ENCODE measurements at places on chromosomes 1 and 21.

DNA sequence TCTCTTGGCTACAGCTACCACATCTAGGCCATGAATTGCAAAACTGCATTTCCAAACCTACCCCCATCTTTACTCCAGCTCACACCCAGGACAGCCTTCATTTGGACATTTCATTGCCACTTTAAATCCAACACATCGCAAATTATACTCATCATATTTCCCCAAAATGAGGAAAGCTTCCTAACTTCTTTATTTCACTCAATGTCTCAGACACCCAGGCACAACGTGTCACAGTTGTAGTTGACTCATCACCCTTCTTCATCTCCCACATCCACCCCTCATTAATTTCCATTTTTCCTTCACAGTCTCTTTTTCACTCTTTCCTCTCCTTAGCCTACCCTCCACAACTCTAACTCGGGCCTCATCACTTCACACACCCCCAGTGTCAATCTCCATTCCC is 6.7 kb downstream of the OTUD7B start:
- no peak for DNase-seq

GRCh38 chr1:39788426-39788757 is 273 bp downstream of the BMP8B start:
- no peak for DNase-seq

GRCh38 chr1:208670778-208671177 is 426.6 kb upstream of the PLXNA2 start:
- no peak for DNase-seq

DNA sequence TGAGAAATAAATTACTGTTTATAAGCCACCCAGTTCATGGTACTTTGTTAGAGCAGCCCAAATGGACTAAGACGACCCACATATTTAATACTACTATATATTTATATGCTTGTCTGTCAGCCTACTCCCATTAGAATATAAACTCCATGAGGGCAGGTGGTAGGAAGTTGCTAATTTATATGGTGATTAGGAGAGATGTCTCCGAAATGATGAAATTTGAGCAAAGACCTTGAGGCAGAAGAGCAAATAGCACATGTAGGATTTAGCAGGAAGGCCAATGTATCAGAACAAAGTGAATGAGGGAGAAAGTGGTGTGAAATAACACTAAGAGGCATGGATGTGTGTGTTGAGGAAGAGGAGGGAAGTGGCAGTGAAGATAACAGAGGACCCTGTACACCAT is 10.6 kb upstream of the SLFNL1 start:
- no peak for DNase-seq

DNA sequence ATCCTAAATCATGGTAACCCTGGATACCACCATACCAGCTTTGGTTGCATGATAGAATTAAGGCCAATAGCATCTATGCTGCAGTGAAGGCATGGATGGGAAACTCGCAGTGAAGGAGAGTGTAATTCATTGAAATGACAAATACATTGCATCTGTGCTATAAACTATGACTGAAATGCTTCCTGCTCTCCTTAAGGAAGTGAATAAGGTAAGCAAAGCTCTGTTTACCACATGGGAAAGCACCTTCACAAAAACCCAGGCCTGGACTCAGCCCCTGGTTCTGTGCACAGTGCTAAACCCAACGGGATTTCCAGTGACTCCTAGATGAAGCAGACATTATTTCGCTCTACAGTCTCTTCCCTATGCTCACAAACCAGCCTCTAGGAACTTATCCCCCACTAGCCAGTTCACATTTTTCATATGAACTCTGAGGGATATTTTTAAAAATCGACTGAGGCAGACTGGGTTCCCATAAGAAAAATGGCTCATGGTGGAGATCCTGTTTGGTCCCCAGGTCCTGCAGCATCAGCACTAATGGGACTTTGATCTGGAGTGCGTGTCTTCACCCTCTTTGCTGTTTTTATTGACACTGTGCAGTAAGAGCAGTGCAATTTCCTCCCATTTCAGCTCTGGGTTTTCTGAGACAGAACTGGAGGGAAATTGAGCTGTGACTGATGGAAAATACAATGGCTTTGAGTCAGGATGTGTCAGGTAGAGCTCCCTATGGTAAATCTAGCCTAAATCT is 362.7 kb downstream of the SIPA1L2 start:
- no peak for DNase-seq

- no peak for DNase-seq
Measured at GRCh38 chr1:179300112-179300511, 6.5 kb downstream of the SOAT1 start.

DNA sequence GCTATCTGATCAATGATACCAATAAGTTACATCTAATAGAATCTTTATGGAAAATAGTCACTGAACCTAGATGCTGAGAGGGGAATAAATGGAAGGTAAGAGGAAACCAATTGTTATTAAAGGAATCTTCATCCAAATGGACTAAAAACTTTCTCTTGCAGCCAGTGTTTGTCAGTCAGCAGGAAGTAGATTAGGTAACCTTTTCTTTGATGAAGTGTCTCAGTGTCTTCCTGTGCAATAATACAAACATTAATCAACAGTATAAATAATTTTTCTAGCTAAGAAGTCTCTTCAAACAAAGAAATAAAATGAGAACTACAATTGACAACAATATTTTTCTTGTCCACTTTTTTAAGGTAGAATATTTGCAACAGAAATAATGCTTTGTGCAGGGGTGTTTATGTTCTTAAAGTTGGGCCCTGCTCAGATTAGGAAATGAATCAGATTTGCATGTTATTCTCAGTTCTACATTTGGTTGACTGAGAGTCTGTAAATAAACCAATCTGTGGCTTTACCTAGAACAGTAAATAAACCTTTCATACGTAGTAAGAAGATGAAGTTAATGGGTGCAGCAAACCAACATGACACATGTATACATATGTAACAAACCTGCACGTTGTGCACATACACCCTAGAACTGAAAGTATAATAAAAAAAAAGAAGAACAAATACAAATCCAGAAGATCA is 391.4 kb downstream of the MRPL39 start:
- no peak for DNase-seq

GRCh38 chr21:42632336-42632751 is 21.1 kb upstream of the PDE9A start:
- DNase-seq, result no peak

- DNase-seq, result no peak
Measured at GRCh38 chr1:16607433-16607851, 5.9 kb downstream of the NBPF1 start.

DNA sequence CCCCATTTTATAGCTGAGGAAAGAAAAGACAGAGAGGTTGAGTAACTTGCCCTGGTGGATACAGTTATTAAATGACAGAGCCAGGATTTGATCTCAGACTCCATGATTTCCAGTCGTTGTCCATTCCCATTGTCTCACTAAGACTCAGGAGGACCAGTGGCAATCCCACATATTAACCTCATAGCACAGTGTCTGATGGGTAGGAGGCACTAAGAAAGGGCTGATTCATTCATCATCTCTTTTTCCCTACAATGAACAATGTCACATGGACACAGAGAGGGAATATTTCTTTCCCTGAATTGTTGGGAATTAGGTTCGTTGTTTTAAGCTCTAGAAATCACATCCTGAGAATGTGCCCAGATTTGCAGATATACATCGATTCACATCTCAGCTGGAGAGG is 99.9 kb downstream of the PBX1 start:
- no peak for DNase-seq

- no peak for DNase-seq
Measured at GRCh38 chr1:171769754-171770153, 11.7 kb upstream of the METTL13 start.

- DNase-seq, result no peak
Measured at GRCh38 chr1:172607145-172607544, 51.8 kb upstream of the FASLG start.

DNA sequence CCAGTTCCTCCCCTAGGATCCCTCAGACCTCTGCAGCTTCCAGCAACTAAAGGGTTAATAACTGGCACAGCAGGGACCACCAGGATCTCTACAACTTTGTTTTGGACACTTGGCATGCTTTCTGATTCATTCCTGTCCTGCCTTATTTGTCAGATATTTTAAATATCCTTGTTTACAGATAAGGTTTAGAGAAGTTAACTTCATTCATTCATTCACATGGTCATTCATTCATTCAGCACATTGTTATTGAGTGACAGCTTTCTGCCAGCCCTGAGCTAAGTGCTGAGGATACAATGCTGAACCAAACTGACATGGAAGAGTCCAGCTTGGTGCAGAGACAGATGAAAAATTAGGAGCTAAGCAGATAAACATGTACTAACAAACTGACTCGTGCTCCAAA is 8.8 kb upstream of the PHC2 start:
- no peak for DNase-seq

DNA sequence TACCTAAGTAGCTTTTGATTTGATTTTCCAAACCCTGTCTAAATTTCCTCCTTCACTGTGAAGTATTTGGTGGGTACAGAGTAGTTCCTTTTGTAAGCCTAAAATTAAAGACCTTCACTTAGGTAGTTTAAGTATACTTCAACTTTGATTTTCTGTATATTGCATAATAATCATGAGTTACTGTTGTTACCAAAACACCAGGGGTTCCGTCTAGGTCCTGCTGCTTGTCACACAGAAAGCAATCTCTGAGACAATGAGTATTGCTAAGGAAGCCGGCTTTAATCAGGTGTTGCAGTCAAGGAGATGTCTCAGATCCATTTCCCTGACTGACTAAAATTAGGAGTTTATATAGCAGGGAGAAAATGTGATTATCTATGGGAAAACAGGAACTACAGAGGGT is 15.3 kb downstream of the RPS6KC1 start:
- DNase-seq, result no peak

DNA sequence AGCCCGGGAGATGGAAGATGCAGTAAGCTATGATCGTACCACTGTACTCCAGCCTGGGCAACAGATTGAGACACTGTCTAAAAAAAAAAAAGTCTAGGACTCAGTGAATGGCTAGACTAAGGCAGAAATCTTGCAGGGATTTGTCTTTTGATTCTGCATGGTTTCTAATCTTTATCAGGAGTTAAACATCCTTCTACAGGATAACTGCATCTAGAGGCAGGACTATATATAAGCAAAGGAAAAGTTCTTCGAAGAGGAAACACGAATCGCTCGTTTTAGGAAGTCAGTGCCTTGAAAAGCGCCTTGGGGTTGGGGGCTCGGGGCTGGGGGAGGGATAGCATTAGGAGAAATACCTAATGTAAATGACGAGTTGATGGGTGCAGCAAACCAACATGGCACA is 602 bp upstream of the UFC1 start:
- DNase-seq, result no peak

GRCh38 chr1:107727866-107728265 is 237.1 kb downstream of the VAV3 start:
- DNase-seq, result no peak

DNA sequence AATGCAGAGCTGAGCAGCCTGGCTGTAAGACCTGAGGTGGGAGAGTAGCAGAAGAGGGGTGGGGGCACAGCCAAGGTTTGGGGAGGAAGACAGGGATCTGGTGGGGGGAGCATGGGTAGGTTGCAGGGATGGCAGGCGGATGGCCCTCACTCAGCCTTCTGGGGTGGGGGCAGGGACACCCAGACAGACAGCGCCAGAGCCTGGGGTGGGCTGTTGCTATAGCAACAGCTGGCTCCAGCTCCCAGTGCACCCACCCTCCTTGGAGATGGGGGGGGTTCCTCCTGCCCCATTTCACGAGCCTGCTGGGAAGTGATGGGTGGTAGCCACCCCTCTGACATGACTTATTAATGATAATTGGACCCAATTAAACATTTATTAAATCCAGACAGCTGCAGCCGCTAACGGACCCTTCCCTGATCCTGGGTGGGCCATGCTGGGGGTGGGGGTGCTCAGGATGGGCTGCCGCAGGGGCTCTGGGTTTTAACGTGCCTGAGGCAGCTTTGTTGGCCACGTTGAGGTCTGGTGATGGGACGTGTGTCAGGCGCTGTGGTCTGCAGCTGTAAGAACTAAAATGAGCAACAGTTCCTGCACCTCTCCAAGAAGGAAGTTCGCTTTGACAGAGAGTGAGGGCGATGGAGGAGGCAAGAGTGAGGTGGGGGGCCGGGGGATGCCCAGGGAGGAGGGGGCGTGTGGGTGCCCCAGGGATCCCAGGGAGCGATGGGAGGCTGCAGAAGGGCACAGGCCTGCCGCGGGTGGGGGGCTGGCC is 19.4 kb downstream of the AGRN start:
- no peak for DNase-seq

DNA sequence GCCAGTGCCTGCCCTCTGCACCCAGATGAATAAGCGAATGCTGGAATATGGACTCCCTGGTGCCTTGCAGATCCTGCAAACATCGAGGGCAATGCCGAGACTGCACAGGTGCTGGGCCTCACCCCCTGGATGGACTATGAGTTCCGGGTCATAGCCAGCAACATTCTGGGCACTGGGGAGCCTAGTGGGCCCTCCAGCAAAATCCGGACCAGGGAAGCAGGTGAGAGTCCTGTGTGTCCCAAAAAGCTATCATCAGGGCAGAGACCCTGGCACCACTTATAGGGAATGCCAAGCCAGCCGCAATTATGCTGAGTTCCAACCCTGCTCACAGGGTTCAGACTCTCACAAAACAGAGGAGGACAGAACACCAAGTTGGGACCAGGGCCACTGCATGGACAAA is 17.2 kb downstream of the TMEM81 start:
- no peak for DNase-seq

DNA sequence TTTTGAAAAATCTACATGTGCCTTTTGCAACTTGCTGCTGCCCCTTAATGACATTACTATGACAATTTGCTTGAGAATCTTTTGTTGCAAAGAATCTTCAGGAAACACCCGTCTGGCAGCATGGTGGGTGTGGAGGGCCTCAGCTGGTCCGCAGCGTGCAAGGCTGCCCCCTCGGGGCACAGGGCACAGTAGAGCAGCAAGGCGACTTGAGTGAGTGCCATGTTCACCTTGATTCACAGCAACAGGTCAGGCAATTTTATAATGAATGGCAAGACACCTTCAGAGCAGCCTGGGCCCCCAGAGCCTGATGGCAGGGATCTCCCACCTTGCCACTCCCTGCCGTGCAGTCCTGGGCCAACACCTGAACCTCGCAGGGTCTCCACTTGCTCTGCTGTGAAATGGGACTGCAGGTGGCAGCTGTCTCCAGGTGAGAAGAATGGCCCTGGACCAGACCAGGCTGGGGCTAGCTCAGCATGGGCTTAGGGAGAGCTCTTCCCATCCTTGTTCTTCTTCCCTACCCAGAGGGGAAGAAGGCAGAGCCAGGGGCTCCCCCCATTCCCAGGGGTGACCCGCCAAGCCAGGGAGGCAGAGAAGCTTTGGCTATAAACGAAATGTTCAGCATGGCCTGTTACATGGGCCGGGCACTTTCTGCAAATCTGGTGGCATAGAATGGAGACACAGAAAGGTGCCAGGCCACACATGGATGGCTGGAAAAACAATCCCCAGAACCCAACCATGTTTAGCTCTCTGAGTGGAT is 34.5 kb upstream of the ACTRT2 start:
- DNase-seq, result no peak

DNA sequence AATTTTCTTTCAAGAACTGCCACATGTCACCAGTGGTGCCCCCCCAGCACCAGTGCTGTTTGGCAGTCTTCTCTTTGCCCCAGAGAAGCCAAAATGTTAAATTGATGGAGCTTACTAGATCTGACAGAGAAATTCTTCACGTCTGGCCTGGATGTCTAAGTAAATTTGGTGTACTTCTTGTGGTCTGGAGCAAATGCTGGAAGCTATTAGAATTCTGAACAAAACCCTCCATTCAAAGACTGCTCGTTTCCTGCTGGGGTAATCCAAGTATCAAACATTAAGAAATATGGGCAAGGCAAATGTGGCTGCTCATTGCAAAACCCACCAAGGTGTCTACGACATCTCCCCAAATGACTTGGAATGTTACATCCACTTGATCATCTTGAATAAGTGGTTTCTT is 92.3 kb downstream of the ROR1 start:
- DNase-seq, result no peak
